Stimulated activated effector memory CD8-positive, alpha-beta T cell treated with anti-CD3 and anti-CD28 coated beads, Interleukin-12 subunit alpha, Interleukin-12 subunit beta, amount 100 ng/mL, for 72 hours (primary cell): ENCODE measurements at places on chromosomes 3 and 15.

DNA sequence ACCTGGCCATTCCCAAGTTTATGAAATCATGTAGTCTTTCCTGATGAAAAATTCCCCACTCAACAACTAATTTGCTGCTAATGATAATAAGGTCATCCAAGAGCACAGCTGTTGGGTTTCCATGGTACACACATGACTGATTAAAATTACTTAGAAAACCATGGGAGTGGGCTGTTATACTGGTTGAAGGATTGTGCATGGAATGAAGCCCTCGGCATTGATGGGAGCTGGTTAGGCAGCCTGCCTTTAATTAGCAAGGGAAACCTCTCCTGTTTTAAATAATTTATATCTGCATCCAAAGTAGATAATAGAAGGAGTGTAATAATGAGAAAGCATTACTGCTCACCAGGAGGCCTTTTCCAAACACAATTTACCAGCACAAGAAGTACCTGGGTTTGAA, 235.1 kb upstream of the CFAP20DC start:
- DNase-seq = no peak

DNA sequence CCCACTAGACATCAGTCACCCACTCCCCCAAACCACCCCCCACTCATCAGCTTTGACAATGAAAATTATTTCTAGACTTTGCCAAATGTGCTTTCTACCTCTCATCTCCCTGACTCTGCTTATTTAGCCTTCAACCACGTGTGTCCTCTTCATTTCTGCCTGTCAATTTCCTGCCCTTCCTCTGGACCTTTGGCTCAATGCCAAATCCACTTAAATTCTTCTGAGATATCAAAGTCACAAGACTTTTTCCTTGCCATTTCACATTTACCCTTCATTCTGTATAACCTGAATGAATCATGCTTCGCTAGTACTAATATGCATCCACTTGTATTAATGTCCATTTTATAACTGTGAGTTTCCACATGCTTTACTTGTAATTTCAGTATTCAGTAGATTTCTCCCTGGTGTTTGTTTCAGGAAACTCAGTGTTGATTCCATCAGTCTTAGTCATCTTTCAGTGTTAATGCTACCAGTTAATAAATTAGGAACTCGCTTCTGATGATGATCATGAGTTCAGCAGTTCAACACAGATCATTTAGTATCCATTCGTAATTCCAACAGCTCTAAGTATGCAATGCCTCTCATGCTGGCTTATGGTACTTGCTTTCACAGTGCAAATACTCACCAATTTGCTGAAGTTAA, 128.2 kb upstream of the OSTN start:
- DNase-seq = no peak

DNA sequence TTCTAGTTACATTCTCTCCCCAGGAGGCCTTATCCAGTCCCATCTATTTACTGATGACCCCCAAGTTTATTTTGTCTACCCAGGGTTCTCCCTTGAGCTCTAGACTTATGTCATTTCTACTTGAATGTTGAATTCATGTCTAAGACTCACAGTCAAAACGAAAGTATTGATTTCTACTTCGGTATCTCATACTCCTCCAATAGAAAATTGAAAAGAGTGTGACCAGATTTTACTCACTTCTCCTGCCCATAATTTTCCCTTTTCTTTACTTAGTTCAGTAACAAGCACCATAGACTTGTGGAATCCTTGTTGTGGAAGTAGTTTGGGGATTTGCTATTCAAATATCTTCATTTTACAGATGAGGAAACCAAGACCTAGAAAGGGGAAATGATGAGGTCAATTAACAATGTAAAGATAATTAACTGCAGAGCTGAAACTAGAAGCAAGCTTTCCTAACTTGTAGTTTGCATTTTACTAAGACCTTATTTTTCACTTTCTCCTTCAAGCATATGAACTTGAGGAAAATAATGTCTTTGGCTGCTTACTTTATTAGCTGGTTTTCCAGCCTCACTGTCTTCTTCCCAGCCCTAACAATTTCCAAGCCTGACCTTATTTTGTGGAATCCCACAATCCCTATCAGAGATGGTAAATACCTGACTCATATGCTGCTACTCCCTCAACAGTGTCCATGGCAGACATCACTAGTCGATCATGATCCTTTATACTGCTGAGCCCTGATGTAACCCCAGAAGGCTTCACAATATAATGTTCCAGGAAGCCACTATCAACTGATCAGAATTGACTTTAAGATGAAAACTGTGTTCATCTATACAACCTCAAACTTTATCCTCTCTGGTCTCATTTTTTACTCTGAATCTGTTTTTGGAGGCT, 123.9 kb upstream of the AGBL1 start:
- DNase-seq = no peak

DNA sequence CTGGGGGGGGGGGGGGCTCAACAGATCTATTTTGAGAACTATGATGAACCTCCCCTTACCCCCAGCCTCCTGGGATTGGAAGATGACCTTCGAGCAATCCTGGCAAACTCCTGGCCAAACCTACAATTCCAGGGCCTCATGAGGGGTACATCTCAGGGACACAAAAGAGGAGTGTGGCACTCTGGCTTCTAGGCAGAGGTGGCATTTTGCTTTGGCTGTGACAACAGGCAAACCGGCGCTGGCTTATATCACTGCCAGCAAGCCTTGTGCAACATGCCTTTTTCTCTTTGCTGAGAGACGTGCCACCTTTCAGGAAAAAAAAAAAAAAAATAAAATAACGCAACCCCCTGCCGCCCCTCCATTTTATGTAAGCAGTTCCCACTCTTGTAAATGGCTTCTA, 31.8 kb upstream of the FEZF2 start:
- DNase-seq = no peak

- DNase-seq = no peak
Measured at GRCh38 chr15:66943456-66944095, 121.8 kb upstream of the SMAD3 start.

GRCh38 chr15:86278586-86278985, 198.9 kb downstream of the AGBL1 start:
- no peak for DNase-seq

GRCh38 chr3:179495483-179495882, 44.2 kb upstream of the GNB4 start:
- DNase-seq = no peak

DNA sequence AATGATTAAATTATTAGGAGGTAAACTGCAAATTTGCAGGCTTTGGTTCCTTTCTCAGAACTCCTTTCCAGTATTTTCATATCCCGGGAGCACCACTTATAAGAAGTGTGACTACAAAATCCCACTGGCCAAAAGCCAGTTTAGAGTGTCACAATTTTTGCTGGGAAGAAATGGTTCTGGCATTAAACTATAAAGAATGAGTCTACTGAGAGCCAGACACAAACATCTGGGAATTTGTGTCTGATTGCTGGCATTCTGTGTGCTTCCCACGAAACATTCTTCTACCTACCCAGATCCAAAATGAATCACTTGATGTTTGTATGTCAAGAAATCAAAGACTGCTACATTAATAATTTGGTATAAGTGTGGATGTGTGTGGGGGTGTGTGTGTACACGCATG, 82.8 kb downstream of the DUT start:
- DNase-seq = no peak

DNA sequence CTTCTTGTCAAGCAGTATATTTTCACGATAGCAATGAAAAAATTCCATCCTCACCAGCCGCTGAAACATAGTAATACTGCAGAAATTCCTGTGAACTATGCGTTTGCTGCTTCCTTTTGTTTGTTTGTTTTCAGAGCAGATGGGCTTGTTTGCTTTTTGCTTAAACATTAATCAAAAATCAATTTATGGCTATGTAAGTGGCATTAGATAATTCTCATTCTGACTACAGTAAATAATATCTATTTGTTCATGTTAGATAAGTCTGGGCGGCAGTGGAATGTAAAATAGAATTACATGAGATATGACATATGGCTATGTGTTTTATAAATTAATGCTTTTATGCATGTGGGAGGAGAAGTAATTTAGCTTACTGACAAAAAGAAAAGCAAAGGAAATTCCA, 163.7 kb downstream of the PGPEP1L start:
- DNase-seq = no peak

GRCh38 chr15:74304431-74304830, 63.0 kb downstream of the CYP11A1 start:
- DNase-seq = no peak

- peak; percentile 66 for DNase-seq
Measured at GRCh38 chr15:65077981-65078352, 1.4 kb downstream of the KBTBD13 start.

- no peak for DNase-seq
Measured at GRCh38 chr15:66040211-66040892, 171.1 kb downstream of the RAB11A start.

DNA sequence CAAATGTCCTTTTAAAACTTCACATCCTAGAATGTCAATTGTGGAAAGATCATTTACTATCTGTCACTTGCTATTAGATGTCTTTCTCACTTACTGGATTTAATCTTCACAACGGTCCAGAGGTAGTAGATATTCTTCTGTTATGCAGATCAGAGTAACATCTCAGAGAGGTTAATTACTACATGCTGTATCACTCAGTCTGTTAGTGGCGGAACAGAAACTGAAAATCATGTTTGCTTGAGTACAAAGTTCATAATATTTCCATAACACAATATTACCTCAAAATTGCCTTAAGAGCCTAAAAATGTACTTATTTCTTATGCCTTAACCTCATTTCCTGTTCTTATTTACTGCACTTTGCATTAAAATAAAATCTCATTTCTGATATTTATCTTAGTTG, 28.6 kb upstream of the GPR149 start:
- no peak for DNase-seq

DNA sequence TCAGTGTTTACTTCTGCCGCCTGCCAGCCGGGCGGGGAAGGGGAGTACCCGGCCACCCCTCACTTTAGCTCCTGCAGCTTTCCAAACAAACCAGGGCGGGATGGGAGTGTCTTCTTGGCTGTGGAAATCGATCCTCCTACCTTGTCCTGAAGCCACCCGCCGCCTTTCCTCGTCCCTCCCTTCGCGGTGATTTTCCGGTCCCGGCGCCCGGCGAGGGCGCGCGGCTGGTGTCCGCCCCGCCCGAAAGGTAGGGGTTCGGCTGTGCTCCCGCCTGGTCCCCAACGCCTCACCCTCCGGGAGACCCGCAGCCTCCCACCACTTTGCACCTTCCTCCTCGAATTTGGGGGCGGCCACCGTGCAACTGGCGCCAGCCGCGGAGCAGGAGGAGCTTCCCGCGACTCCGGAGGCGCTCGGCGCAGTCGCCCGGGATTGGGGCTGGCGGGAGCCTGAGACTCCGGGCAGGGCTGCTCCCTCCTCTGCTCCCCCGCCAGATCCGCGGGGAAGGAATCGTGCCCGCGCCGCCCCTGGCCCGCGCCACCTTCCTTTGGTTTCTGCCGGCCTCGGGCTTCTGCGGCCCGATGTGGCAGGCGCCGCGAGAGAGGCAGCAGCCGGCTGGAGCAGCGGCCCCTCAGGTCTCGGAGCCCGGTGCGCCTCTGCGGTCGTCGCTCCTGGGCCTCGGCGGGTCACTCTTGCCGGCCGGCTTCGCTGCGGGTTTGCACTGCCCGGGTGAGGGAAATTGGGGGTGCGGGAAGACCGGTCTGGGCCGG, 30.7 kb upstream of the ST3GAL6 start:
- peak; percentile 3 for DNase-seq

DNA sequence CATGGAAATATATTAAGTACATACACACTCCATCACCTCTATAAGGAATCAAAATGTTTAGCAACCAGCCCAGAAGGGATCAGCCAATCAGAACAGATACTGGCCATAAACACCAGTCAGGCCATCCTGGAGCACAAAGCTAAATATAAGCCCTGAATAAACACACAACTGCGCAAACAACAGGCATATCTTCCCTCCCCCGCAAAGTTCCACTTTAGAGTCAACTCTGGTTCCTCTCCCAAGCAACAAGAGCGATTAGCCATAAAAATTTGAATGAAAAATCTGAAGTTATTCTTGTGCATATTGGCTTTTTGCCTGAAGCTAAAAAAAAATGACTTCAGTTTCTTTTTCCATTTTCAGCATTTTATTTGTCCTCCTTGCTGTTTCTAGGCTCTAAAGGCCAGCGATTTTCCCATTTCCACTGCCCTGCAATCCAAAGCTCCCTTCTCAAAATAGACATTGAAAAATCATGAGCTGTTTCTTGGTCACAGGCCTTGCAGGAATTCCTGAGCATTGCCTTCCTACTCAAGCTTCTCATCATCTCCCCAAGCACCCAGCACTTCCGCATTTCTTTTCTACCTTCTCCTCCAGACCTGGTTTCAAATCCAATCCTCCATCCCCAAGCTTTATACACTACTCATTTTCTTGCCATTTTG, 247.9 kb downstream of the ZMAT3 start:
- DNase-seq = no peak

DNA sequence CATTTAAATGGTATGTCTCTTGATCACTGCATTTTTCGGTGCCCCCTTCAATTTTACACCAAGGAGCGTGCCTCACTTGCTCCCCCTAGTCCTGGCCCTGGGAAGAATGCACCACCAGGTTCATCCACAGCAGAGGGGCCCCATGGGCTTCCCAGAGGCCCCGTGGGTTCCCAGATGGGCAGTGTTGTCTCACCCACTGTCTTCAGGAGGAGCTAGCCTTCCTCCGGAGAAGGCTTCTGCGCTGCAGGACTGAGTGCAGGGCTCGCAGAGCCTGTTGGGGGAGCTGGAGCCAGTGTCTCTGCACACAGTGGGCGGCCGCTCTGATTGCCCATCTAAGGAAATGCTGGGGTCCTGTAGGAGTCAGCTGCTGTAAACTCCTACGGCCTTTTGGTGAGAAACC, 45.9 kb downstream of the POLR2M start:
- DNase-seq = no peak

DNA sequence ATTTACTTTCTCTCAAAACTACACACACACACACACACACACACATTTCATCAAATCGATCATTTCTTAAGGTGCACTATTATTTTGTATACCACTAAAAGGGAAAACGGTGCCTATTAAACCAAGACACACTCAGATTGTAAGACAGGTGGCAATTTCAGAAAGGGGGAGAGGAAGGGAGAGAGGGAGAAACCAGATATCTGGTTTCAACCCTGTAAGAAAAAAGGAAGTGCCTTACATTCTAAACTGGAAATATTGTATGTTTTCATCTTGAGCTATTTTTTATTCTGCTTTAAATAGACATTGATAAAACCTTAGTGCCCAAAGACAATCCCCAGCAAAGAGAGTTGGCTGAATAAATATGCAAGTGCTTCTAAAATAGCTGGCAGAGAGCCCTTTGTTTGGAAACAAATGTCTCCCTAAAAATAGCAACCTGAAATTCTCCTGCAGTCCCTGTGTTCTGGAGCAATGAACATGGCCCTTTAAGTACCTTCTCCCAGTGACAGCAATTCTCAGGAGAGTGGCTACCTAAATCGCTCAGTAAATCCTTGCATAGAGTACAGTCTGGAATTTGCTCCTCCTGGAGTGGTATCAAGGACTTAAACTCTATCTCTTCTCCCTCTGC, 85.7 kb downstream of the RARB start:
- DNase-seq = no peak

DNA sequence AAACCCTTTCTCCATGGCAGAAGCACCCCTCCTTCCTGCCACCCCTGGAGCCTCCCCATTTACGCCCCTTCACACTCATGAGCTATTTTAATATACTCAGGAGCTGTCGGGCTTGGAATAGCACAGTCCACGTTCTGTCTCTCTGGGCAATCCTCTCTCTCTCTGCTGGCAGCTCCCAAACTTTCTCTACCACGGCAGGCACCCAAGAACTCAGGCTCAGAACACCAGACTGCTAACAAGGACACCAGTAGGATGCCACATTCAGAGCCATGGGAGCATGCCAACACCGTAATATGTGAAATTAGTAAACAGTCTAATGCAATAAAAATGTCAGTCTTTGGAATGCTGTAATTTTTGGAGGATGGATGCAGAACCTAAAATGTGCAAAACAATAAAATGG, 19.3 kb downstream of the TNFAIP8L3 start:
- DNase-seq = no peak

- no peak for DNase-seq
Measured at GRCh38 chr15:56342653-56343052, 22.6 kb upstream of the TEX9 start.
